ENCODE measurements at places on chromosomes 4 and X.

DNA sequence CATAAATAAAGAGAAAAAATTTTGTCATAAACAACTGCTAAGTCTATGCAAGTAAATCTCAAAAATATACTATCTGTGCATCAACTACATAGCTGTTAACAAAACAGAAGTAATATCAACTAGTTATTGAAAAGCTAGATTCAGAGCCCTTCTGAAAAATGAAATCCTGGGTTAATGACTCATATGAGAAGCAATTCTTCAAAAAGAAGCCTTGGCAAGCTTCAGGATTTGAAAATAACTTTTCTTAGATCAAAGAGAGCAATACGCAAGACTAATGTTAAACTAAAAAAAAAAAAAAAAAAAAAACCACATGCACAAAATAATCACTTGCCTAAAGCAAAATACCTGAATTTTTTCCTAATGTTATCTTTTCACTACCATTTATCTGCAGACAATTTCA is 566.1 kb upstream of the BOD1L1 start:
- no peak for DNase-seq

DNA sequence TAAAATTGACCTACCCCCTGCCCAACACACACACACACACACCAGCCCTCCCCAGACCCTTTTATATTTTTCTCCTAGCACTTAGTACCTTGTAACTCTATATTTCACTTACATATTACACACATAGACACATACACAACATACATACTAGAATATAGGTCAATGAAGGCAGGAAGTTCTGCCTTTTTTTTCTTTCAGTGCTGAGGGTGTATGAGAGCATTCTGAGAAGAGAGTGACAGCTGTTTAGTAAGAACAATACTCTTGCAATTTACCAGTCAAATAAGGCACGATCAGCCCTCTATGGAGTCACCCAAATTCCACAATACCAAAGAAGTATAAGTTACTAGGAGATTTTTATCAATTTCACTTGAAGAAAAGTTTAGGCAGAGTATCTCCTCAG is 33.5 kb downstream of the ACE2 start:
- DNase-seq = no peak

- no peak for DNase-seq
Observed at GRCh38 chrX:1700757-1701156, 85.9 kb downstream of the ASMT start.

GRCh38 chrX:10783451-10783995 is 163.1 kb upstream of the MID1 start:
- DNase-seq = peak; percentile 59

DNA sequence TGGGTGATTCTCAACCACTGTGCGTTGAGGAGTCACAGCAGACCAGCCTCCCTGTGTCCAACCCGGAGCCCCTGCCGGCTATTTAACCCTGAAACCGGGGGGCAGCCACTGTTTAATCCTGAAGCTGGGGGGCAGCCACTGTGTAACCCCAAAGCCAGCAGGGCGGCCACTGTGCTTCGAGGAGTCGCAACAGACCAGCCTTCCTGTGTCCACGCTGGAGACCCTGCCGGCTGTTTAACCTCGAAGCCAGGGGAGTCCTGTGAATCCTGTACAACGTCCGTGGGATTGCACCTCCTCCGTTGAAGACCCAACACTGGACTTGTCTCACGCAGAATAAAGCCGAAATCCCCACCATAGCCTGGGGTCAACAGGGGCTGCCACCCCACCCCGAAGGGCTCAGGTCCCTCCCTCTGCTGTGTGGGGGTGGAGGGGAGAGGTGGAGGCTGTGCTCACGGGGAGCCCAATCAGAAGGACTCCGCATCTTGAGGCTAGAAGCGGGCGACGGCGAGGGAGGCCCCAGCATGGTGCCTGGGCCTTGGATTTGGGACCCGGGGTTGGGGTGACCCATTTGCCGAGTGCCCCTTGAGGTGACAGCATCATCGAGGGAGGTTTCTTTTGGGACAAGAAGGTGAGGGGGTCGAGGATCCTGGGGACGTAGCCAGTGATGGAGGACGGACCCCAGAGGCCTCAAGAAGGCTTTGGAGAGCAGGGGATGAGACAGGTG is 94.9 kb downstream of the ADRA2C start:
- no peak for DNase-seq

DNA sequence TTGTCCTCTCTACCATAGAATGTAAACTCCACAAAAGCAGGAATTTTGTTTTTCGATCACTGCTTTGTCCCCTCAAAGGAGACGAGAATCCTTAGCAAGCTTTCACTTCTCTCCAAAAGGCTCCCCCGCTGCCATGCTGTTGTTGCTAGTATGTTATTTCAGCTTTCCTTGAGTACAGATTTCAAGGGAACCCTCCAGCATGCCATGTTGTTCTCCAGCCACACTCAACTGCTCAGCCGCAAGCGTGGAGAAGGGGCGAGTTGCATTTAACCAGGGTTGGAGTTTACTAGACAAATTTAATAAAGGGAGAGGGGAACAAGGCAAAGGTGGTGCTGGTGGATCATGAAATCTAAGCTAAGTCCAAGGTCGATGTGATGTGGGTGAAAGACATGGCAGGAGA is 23.1 kb downstream of the NSDHL start:
- DNase-seq = no peak

- DNase-seq = no peak
Observed at GRCh38 chr4:40196724-40197281, at the start of gene RHOH. TSS of gene RHOH (plus strand) at chr4:40197031. CDS start at chr4:40243387, 46,356 bp downstream.

DNA sequence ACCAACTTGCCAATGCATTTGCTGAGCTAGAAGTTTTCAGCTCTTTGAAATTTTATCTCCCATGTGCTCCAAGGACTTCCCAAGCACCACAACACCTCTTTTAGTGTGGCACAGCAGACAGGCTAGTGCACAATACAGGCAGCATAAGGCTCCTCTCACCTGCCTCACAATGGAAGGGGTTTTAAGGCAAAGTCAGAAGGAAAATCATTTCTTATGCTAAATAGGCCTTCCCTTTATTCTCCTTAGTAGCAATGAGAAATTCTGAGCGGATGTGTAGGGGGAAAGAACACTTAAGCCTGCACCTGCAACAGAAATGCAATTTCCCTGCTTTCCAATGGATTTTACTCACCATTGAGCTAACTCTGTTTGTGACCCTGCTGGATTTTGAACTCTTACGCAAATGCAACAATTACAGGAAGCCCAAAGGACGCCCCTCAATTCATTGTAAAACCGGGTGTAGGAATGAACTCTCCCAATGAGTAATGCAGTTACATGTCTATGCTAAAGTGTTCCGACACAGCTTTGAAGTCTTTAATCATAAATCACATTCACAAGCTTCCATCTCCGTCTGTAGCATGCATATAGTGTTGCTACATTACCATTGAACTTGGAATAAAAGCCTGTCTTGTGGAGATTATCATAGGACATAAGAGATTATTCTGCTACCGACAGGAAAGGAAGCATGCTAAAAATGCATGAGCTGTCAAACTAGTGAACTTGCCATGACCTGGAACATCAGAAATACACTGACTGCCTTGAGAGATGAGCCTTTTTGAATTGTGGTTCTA is 1084.9 kb downstream of the RPA4 start:
- no peak for DNase-seq

DNA sequence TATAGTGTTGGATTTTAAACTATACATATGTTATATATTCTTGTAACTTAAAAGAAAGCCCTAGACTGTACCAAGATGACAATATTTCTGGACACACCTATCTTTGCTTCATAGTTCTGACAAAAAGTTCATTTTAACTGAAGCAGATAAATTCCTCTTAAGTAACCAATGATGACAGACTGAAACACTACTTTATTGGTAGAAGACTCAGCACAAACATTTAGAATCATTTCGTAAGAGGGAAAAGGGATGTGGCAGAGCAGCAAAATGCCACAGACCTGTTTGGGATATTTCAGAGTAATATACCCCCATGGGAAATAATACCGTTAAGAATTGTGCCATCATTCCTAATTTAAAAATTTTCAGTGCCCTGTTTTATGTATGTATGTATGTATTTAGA is 56.2 kb downstream of the APOO start:
- DNase-seq = no peak

DNA sequence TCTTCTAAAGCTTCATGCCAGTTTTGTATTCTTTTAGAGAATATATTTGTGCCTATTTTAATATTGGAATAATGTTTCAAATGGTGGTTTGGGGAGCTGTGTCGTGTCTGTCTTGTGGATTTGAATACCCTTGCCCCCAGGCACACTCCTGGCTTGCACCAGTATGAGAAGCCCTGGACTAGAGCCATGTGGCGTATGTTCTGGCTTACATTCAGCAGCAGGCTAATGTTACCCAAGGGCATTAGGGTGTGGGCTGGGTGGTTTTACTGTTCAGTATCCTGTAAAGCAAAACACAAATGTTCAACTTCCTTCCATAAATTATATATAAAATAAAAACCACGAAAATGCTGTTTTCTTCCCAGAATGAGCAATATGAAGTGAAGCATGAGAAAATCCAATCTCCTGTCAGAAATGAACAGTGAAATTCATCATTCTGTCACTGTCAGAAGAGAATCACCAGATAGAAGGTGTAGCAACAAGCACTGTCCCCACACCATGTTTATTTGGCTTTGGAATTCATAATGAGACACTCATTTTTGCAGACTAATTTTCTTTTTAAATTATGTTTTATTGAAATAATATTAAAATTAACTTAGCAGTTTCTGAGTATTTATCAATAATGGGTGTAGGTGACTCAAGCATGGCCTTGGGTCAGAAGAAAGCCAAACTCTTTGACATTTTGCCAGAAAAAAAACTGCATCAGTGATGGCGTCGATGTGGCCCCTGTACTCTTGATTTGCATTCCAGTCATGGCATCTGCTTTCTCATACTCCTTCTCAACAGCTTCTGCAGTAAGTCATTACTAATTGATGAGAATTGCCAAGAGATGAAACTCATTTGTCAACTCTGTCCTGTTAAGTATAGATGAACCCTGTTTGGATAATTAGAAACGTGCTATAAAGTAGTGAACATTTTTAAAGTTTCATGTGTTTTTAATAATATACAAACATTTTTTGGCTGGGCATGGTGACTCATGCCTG is 43.8 kb downstream of the WWC2 start:
- DNase-seq = peak; percentile 91

DNA sequence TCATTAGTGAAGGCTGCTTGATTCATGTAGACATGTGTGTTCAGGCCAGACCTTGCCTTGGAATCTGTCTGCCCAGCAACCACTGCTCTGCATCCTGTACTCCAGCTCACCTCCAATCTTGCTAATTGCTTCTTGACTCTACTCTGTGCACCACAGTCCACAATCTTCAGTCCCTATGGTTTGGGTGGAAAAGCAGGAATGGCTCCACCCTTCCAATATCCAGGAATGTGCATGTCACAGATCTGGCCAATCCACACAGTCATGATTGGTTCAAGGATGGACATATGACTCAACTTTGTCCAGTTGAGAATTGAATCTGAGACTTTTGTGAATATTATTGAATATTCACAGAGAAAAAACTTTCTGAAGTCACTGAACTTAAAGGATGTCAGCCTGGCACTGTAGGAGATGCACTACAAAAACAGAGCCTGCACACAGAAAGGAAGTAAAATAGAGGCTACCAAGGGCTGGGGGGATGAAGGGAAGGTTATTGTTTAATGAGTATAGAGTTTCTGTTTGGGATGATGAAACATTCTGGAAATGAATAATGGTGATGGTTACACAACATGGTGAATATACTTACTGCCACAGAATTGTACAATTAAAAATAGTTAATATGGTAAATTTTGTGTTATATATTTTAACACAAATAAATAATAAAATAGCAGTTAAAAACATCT is 161.3 kb upstream of the USP38 start:
- peak; percentile 47 for DNase-seq

GRCh38 chr4:4859325-4859798 is at the start of gene MSX1:
TSS of gene MSX1 (plus strand) at chr4:4859665. CDS start at chr4:4859900, 235 bp downstream.
- DNase-seq = peak; percentile 96

GRCh38 chr4:181877329-181877848 is 365.8 kb upstream of the TENM3 start:
- peak; percentile 5 for DNase-seq

GRCh38 chrX:68183612-68184214 is 249.6 kb downstream of the OPHN1 start:
- peak; percentile 66 for DNase-seq

DNA sequence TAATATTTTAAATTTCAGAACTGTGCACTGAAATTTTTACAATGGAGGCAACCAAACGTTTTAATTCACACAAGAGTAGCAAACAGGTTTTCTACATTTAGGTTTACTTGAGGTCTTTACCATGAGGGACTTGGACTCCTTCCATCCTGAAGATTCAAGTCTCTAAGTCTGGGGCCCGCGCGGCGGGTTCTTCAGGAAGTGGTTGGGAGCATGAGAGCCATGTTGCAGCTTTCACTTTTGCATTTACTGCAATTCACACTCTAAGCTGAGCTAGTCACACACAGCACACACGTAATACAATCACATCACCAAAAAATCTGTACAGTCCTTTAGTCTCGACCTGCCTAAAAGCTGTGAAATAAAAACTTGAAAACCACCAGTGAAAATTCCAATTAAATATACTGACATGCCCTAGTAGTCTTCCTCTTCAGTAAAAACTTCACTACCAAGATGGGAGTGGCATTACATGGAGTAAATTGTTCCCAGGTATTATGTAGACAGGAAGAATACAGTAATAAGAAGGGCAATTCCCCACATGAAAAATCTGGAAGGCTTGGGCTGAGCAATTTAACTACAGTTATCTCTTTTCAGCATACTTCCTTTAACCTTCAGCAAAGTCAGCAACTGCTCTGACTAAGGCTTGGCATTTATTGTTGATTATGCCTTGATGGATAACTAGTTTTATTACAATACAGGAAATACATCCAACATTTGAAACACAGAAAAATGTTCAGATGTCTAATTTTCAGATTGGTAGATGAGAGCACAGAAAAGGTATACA is 571.1 kb upstream of the DIPK2B start:
- peak; percentile 71 for DNase-seq

DNA sequence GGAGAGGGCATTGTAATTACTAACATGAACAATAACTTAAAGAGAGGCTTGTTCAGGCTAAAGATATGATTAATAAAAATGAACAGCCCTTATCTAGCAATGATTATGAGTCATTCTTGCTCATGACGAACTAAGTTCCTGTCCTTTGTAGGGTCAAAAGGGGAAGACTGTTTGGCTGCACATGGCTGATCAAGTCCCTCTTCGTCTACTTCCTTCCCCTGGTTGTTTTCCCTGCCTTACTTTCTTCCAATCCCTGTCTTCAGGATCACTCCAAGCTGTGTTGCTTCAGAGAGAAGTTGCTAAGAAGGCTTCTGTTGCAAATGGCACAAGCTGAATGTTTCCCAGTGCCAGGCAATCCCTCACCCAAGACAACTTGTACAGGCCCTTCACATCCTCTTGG is 115.0 kb upstream of the HS3ST1 start:
- DNase-seq = no peak

DNA sequence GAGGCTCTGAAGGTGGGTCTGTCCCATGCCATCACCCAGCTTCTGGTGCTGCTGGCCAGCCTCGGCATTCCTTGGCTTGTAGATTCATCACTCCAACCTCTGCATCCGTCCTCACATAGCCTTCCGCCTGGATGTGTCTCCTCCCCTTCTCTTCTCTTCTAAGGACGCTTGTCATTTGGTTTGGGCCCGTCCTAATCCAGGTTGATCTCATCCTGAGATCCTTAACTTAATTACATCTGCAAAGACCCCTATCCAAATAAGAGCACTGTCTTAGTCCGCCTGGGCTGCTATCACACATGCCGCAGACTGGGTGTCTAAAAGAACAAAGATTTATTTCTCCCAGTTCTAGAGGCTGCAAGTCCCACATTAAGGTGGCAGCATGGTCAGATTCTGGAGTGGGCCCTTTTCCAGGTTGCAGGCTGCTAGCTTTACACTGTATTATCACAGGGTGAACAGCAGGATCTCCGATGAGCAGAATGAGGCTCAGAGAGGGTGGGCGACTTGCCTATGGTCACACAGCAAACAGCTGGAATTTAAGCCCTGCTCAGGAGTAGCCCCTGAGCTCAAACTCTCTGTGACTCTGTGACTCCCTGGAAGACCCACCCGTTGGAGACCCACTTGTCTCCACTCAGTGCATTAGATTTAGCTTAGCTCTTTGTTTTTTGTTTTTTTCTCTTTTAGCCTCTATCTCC is 113.1 kb downstream of the STK32B start:
- no peak for DNase-seq
